ENCODE measurements at places on chromosomes 13 and 19. TPM values are rescaled to one million over a fixed set of nuclear protein-coding genes. Genes with fewer than 3 reads are reported as not detected.

Gene FOSB
- total RNA-seq, result 3.6 TPM

Gene KCNN4
- 7.3 TPM for total RNA-seq

Gene ZNF880
- total RNA-seq, result 17.8 TPM

Gene ZFP82
- total RNA-seq, result 5.4 TPM

Gene PRR20E
- total RNA-seq, result not detected

Gene LRRC63
- 0.29 TPM for total RNA-seq

Gene C1QTNF9
- total RNA-seq, result not detected

Gene CEACAM3
- 1.2 TPM for total RNA-seq

Gene PDX1
- total RNA-seq, result not detected

Gene KLK1
- total RNA-seq, result 1.7 TPM

Gene CDC42EP5
- 38.2 TPM for total RNA-seq

Gene DDX39A
- 63.0 TPM for total RNA-seq

Gene METTL21C
- not detected for total RNA-seq

Gene LRRC8E
- 11.0 TPM for total RNA-seq

Gene NCR1
- 1.5 TPM for total RNA-seq

Gene ZNF813
- 4.6 TPM for total RNA-seq

Gene ZNF610
- 2.5 TPM for total RNA-seq

Gene DCT
- not detected for total RNA-seq

Gene GDF15
- total RNA-seq, result 105 TPM

Gene KIRREL2
- total RNA-seq, result not detected

Gene ETHE1
- 34.6 TPM for total RNA-seq

Gene NLRP5
- total RNA-seq, result not detected

Gene RGCC
- 752 TPM for total RNA-seq

Gene COX7A1
- 79.4 TPM for total RNA-seq

Gene LGI4
- 6.7 TPM for total RNA-seq

Gene FBN3
- 8.5 TPM for total RNA-seq

Gene CYP2A7
- total RNA-seq, result 1.7 TPM

Gene COL4A2
- 273 TPM for total RNA-seq

Gene ADGRL1
- 26.3 TPM for total RNA-seq

Gene KBTBD6
- total RNA-seq, result 5.7 TPM

Gene MRPS31
- total RNA-seq, result 18.4 TPM

Gene VSTM2B
- not detected for total RNA-seq

Gene CFAP97D2
- not detected for total RNA-seq

Gene OR7D2
- 0.52 TPM for total RNA-seq

Gene CARM1
- total RNA-seq, result 25.5 TPM

Gene GNG7
- 5.5 TPM for total RNA-seq

Gene SCEL
- total RNA-seq, result 109 TPM

Gene CEACAM4
- total RNA-seq, result 4.6 TPM

Gene SLC25A41
- not detected for total RNA-seq

Gene PGLYRP2
- not detected for total RNA-seq

Gene EBI3
- total RNA-seq, result 2.0 TPM

Gene TMEM59L
- total RNA-seq, result 2.2 TPM

Gene GAPDHS
- total RNA-seq, result not detected

Gene FPR1
- total RNA-seq, result 53.3 TPM

Gene ACER1
- total RNA-seq, result not detected

Gene ZNF575
- total RNA-seq, result 2.3 TPM

Gene C2CD4C
- 2.6 TPM for total RNA-seq

Gene KIR3DL2
- 0.35 TPM for total RNA-seq

Gene CACNA1A
- total RNA-seq, result 0.26 TPM

Gene ZSCAN4
- total RNA-seq, result not detected

Gene GZMM
- 2.9 TPM for total RNA-seq
